ENCODE measurements at places on chromosomes 13 and 19. TPM values are rescaled to one million over a fixed set of nuclear protein-coding genes. Genes with fewer than 3 reads are reported as not detected.

DNA sequence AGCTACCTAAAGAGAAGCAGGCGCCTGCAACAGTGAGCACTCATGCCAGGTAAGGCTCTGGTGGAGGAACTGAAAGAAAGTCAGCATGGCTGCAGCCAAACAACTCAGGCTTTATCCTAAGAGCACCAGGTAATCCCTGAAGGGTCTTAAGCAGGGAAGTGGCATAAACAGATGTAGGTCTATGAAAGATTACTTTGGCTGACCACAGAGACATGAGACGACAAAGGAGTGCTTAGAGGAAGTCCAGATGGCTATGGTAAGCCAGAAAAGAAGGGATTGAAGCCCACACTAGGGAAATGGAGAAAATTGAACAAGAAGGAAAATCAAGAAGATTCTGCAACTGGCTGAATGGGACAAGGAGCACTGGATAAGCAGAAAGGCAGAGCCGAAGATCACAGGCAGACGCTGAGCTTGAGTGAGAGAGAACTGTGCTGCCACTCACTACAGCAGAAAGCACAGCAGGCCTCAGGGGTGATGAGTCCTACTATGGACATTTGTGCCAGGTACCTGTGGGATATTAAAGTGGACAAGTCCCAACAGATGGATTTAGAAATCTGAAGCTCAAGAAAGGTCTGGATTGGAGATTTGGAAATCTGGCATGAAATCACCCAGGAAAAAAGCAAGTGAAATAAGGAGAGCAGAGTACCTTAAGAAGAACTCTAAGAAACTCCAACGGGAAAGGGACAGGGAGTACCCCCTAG is 4.2 kb downstream of the RCBTB1 start:
- H3K36me3 ChIP-seq: peaks cover 7% of the 10 kb centered on the region
- H3K4me3 ChIP-seq: peak overlapping the region; percentile 32
- H3K4me1 ChIP-seq: peaks cover 16% of the 10 kb centered on the region

- no peak overlapping the region for H3K4me3 ChIP-seq
- H3K36me3 ChIP-seq: no peaks in the 10 kb centered on the region
- peaks cover 83% of the 10 kb centered on the region for H3K27me3 ChIP-seq
These were observed 8.0 kb upstream of the POU2F2 start for GRCh38 chr19:42140125-42140754.

GRCh38 chr13:33058776-33059327 is 42.6 kb downstream of the KL start:
- DNase-seq: no peak
- no peak overlapping the region for H3K4me3 ChIP-seq
- H3K27ac ChIP-seq: no peak overlapping the region
- H3K27me3 ChIP-seq: no peaks in the 10 kb centered on the region

DNA sequence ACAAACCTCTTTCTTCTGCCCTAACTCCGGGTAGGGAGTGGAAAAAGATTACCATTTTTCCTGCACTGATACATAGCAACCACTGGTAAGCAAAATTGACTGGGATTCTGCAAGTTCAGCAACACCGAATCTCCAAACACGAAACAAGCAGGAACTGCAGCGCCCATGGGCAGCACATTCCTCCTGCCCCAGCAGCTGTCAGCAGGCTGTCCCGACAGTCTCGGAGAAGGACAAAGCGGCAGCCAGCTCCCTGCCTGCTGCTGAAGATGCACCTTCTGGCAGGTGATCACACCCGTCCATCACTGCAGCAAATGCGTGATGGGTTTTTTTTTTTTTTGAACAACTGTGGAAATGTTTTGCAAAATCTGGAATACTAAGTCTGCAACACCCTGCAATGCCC is 6.7 kb downstream of the TMTC4 start:
- H3K27me3 ChIP-seq: no peaks in the 10 kb centered on the region
- H3K4me1 ChIP-seq: peaks cover 20% of the 10 kb centered on the region
- no peak for DNase-seq
- no peak overlapping the region for H3K4me3 ChIP-seq
- peaks cover 13% of the 10 kb centered on the region for H3K36me3 ChIP-seq

DNA sequence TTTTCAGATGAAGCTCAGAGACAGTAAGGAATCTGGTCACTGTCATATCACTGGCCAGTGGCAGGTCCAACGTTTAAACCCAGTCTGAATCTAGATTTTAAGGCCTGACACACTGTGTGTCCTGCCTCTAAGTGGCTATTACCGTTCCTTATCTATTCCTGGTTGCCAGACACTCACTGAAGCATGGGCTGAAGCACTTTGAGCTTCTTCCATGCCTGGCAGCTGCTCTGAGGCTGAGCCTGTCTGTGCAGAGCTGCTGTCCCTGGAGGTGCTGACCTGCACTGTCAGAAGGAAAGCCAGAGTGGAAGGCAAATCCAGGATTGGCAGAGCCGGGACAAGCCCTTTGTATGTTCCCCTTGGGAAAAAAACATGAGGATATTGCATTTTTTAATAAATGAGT is 109.2 kb upstream of the SLC7A1 start:
- no peaks in the 10 kb centered on the region for H3K36me3 ChIP-seq
- H3K4me3 ChIP-seq: no peak overlapping the region
- DNase-seq: no peak
- peaks cover 25% of the 10 kb centered on the region for H3K4me1 ChIP-seq
- no peaks in the 10 kb centered on the region for H3K27me3 ChIP-seq

GRCh38 chr19:6109947-6110346 is 353 bp downstream of the RFX2 start:
- no peak overlapping the region for H3K27ac ChIP-seq
- peaks cover 20% of the 10 kb centered on the region for H3K4me1 ChIP-seq
- DNase-seq: no peak
- no peaks in the 10 kb centered on the region for H3K36me3 ChIP-seq
- peaks cover 16% of the 10 kb centered on the region for H3K27me3 ChIP-seq
- H3K4me3 ChIP-seq: peak overlapping the region; percentile 94

DNA sequence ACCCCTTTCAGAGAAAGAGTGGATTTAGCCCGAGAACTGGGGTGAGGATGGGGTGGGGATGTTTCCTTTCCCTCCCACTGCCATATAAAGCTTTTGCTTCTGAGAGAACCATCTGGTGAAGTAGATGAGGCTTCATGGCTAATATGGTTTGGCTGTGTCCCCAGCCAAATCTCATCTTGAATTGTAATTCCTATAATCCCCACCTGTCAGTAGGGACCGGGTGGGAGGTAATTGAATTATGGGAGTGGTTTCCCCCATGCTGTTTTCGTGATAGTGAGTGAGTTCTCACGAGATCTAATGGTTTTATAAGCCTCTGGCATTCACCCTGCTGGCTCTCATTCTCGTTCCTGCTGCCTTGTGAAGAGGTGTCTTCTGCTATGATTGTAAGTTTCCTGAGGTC is 270.9 kb downstream of the LMO7 start:
- H3K27me3 ChIP-seq: no peaks in the 10 kb centered on the region
- no peak overlapping the region for H3K4me3 ChIP-seq
- H3K36me3 ChIP-seq: no peaks in the 10 kb centered on the region

- DNase-seq: no peak
- H3K36me3 ChIP-seq: no peaks in the 10 kb centered on the region
- H3K4me3 ChIP-seq: no peak overlapping the region
- H3K4me1 ChIP-seq: no peaks in the 10 kb centered on the region
- H3K27me3 ChIP-seq: peaks cover 24% of the 10 kb centered on the region
These were observed 147.9 kb downstream of the TEX29 start for GRCh38 chr13:111468037-111468959.

DNA sequence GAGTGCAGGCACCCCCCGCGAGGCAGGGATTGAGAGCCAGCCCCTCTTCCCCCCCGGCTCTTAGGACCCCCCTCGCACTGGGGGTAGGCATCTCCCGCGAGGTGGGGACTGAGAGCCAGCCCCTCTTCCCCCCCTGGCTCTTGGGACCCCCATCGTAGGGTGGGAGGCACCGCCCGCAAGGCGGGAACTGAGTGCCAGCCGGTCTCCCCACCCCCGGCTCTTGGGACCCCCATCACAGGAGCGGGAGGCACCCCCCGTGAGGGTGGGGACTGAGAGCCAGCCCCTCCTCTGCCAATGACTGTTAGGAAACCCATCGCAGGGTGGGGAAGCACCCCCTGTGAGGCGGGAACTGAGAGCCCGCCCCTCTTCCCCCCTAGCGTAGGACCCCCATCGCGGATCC is 363.4 kb upstream of the SPRY2 start:
- H3K27ac ChIP-seq: no peak overlapping the region
- no peak for DNase-seq
- H3K36me3 ChIP-seq: peaks cover 28% of the 10 kb centered on the region
- no peak overlapping the region for H3K4me3 ChIP-seq

DNA sequence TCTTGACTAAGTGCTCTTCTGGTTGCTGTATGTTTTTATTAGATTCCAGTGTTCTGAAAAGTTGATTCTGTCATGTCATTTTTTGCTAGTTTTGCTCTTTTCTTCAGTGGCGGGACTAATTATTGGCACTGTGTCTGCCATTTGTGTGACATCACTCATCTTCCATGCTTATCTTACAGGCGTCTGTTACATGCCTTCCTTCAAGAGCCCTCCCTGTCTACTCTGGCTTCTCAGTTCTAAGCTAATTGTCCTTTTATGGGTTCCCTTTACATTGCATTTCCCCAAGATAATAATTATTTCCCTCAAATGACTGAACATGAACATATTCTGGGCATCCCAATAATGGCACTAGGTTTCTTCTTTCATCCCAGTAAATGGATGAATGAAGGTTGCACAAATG is 459.1 kb downstream of the DCT start:
- no peaks in the 10 kb centered on the region for H3K36me3 ChIP-seq
- H3K4me3 ChIP-seq: no peak overlapping the region
- no peak for DNase-seq
- peaks cover 9% of the 10 kb centered on the region for H3K4me1 ChIP-seq
- no peak overlapping the region for H3K27ac ChIP-seq

- no peak for DNase-seq
- H3K27ac ChIP-seq: no peak overlapping the region
- H3K36me3 ChIP-seq: no peaks in the 10 kb centered on the region
- H3K4me1 ChIP-seq: no peaks in the 10 kb centered on the region
- H3K27me3 ChIP-seq: peaks cover 78% of the 10 kb centered on the region
- no peak overlapping the region for H3K4me3 ChIP-seq
These were observed 7.4 kb downstream of the DMKN start for GRCh38 chr19:35506011-35506410.

DNA sequence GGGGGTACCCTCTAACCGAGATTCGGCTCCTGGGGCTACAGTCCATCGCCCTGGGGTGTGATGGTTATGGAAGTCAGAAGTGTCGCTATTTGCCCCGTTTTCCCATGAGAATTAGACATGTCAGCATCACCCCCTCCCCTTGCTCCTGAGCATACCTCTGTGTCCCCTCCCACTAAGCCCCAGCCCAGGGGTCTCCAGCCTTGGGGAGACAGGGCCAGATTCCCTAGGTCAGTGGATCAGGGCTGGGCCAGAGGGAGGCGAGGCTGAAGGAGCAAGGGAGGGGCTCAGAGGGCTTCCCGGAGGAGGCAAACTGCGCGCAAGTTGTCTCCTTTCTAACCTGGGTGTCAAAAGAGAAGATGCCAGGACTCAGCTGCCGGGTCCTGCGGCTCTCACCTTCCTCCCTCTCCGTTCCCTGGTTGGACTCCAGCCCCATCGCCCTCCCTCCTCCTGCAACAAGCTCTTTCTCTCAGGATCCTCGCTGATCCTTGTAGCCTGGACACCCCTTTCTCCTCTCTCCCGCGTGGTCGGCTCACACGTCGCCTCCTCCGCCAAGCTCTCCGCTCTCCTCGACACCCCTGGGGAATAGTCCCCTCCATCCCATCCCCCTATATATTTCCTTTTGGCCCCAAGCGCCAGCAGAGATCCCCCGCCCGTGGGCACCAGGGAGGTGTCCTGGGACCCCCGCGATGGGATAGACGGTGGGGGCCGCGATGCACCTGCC is 459 bp upstream of the TMEM59L start:
- H3K4me3 ChIP-seq: peak overlapping the region; percentile 85
- peaks cover 84% of the 10 kb centered on the region for H3K27me3 ChIP-seq
- H3K36me3 ChIP-seq: no peaks in the 10 kb centered on the region
- H3K4me1 ChIP-seq: peaks cover 23% of the 10 kb centered on the region

The ZNF99 gene
- not detected for total RNA-seq

The HPN gene
- total RNA-seq: 0.27 TPM

The RPL18 gene
- total RNA-seq: 1,774 TPM

The WDR87 gene
- not detected for total RNA-seq

The KIR2DL1 gene
- not detected for total RNA-seq

The KIR2DL4 gene
- total RNA-seq: not detected

The DIAPH3 gene
- 17.3 TPM for total RNA-seq

Measured in neural crest cell (in vitro differentiated cells).